ENCODE measurements at places on chromosomes 13 and 19.
A peak's percentile ranks its signal among the peaks of the same experiment; 100 is the strongest.

DNA sequence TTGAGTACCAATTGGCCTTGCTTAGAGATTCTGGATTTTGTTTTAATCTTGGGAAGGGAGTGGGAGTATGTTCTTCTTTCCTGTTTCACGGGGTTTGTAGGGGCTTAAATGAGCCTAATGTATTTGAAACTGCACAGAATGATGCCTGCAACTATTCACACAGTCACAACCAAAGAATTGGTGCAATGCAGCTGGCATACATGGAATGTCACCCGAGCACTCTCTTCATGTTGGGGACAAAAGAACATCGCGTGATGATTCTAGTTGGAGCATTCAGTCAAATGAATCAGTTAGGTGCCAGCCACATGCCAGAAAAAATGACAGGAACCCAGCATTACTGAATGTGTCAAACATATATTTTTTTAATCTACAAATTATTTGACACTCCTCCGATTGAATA lies 22.1 kb downstream of the STARD13 start:
- no peak for DNase-seq

GRCh38 chr13:113422807-113423519 lies 30.3 kb downstream of the ADPRHL1 start:
- no peak for DNase-seq

DNA sequence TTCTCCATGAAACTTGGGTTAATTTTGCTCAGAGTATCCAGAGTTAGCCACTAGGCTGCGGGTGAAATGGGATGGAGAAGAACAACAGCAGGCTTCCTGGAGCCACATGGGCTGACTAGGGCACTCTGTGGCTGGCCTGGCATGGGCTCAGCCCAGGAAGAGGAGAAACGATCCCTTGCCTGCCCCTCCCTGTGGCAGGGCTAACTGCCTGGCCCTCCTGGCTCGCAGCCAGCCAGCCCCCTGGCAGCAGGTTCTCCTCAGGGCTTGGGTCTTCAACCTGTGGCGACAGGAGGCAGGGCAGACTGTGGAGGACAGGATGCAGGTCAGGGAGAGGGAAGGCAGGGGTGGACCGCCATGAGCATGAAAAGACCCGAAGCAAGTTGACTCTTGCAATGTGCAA lies 78.7 kb upstream of the GPR183 start:
- no peak for DNase-seq

DNA sequence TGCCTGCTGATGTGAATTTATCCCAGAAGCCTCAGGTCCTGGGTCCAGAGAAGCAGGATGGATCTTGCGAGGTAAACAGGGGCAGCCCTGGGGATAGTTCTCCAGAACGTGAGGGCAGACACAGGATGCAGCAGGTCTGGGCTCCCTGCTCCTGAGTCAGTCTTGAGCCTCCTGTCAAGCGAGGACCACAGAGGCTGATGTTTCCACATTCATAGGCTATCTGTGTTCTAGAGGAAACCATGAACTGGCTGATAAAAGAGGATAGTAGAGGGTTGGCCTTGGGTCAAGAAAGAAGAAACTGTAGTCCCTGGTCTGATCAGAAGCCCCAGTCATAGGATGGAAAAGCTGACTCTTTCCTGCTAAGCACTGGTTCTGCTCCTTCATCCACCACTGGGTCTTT lies 2.2 kb downstream of the ZNF175 start:
- DNase-seq = no peak

DNA sequence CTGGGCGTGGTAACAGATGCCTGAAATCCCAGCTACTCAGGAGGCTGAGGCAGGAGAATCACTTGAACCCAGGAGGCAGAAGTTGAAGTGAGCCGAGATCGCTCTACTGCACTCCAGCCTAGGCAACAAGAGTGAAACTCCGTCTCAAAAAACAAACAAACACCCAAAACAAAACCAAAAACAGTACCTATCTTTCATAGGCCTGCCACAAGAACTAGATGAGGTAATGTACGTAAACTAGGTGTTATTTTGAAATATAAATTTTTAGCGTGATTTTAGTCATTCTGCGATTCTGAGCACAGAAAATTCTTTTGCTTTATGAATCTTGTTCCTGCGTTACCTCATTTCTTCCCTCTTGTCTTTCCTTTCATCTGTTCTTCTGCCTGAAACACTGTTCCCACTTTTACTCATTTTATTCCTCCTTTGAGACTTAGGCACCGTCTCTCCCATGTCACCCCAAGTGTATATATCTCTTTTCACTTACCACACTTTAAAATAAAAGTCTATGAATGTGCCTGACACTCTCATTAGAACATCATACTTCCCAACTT lies 238.2 kb upstream of the HTR2A start:
- no peak for DNase-seq

- DNase-seq = peak; percentile 21
Observed at GRCh38 chr19:49746206-49746958, 16.7 kb downstream of the TSKS start.

DNA sequence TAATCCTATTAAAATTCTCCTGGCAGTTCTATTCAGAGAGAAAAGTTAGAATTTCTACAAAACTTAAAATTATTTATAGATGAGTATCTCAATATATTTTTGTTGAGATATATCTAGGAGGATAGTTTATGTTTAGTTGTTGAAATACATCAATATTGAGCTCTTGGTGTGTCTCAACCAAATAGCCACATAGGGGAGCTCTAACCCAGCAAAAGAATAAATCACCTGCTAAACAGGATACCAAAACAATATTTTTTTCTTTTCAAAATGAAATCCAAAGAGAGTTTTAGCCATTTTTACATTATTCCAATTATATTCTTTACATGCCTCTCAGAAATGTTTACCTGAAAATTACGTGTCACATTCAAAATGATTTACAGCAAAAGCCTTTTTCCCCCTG lies 954.7 kb downstream of the SLITRK6 start:
- no peak for DNase-seq

DNA sequence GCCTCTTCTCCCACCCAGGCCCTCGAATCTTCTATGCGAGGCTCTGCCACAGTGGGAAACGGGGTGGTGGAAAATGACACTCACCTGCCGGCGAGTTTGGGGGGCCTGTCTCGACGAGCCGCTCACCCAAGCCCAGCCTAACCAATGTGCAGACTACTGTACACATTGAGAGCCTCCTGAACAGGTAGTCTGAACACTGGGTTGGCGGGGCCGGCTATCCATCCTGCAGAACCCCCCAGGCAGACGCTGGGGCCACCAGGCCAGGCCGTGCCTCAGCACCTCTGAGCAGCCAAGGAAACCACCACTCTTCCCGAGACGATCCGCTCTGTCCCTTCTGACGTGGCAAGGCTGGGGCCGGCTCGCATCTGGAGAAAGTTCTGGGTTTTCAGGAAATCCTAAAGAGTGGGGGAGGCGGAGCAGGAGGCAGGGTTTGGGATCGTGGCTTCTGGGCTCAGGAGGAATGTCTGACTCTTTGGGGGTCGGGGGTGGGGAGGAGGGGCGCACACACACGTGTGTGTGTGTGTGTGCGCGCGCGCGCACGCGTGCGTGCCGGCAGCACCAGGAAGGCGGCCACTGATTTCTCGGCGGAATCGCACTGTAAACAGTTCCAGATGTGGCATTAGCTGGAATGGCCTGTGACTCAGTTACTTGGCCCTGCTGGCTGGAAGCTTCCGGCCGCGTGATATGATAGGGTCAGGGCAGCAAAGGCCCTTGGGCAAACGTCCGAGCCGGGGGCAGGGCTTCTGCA lies 18.5 kb downstream of the TMED1 start:
- DNase-seq = no peak

- DNase-seq = no peak
Observed at GRCh38 chr19:49814010-49814409, 918 bp upstream of the FUZ start.

GRCh38 chr19:6417713-6418561 lies 6.7 kb downstream of the KHSRP start:
- DNase-seq = no peak

DNA sequence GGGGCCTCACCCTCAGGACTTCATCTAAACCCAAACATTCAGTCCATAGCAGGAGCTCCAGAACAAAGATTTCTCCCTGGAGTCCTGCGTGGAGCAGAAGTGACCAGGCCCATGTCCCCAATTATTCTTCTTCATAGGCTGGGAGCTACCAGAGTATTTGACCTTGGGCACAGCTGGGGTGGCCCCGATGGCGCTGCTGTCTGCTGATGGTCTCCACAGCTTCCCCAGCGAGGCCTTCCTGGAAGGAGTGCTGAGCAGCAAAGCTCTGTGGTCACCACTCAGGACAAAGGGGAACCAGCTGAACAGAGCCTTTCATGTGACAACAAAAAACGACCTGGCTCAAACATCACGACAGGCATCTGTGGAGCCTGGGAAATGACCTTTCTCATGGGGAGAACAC lies 62.7 kb upstream of the ARGLU1 start:
- no peak for DNase-seq

- DNase-seq = no peak
Observed at GRCh38 chr19:8054169-8054568, 1.6 kb downstream of the CCL25 start.

GRCh38 chr13:41054212-41054877 lies 7.0 kb upstream of the WBP4 start:
- peak; percentile 29 for DNase-seq

DNA sequence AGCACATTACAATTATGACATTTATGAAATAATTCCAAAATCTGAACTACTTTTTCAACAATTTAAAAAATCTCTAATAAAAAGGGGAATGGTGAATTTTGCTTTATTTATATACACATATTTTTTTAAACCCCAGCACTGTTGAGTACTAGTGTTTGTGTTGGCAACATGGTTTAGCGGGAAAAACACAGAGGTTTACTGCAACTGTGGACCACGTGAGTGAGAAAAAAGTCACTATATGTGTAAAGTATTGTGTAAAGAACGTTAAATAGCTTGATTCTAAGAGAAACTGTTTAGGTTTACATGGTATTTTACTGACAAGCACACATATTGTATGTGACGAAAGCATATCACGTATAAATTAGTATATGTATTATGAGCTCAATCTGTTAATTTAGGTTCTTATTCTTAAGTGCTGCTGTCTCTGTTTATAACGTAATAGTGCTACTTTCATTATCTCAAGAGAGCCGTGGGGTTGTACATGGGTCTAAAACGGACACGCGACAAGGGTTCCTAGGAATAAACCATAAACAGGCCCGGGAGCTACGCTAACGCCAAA lies 617 bp downstream of the SKA3 start:
- DNase-seq = no peak

- peak; percentile 37 for DNase-seq
Observed at GRCh38 chr19:11382898-11383705, 1.0 kb downstream of the EPOR start.

DNA sequence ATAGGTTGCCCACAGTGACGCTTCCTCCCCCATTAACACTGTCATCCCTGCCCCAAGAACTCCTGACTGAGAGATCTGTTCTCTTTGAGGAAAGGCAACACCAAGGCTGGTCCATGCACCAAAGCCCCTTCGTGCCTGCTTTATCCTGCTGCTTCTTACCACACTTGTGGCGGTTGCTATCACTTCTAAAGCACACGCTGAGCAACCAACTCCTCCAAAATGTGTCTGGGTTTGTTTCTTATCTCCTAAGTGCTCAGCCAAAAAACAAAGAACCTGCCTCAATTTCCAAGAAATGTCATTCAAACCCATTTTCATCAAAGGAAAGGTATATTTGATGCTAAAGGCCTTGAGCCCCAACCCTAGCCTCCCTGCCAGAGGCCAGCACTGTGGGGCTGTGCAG lies 14.6 kb downstream of the ATP7B start:
- no peak for DNase-seq

GRCh38 chr19:7868671-7869452 lies 5.3 kb downstream of the PRR36 start:
- DNase-seq = peak; percentile 81

DNA sequence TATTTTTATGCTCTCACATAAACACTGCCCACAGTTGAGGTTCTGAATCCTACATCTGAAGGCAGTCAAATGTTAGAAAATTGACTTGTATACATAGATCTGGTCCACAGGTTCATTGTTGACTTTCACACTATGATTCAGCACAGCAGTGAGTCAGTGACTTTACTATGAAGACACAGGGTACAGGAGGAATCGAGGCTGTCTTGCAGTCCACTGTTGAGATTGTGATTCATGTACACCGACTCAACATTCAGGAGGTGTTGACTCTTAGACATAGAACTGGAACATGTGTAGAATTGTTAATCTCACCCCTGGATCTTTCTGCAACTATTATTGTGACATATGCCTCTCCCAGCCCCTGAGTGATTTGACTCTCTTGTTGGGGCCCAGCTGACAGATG lies 74.3 kb upstream of the ZNF43 start:
- DNase-seq = no peak

DNA sequence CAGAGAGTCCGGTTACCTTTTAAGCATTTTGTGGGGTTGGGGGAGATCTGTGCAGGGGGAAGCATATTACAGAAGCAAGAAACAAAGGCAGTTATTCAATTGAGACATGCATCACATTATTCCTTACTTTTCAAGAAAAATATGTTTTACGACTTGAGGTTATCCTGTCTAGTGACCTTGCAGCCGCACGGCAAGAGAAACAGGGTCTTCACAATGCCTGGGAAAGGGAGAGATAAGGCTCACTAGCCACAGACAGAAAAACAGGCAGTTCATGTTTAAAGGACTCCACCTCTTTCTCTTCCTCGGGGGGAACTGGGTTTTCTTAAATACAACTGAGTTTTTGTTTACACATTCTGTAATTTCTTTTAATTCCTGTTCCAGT lies 536 bp upstream of the NCR1 start:
- DNase-seq = no peak

GRCh38 chr13:82305588-82305987 lies 1576.7 kb downstream of the SLITRK1 start:
- no peak for DNase-seq

GRCh38 chr13:25147638-25148401 lies 24.3 kb downstream of the AMER2 start:
- DNase-seq = no peak

DNA sequence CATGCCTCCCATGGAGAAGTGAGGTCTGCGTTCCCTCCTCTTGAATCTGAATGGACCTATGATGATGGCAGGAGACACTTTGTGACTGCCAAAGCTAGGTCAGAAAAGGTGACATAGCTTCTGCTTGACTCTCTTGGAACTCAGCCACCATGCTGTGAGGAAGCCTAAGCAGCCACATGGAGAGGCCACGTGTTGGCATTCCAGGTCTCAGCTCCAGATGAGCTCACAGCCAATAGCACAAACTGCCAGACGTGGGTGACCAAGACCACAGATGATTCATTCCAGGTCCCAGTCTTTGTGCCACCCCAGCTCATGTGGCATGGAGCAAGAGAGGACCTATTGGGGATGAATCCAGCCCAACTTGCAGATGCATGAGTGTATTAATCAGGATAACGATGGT lies 8.7 kb upstream of the GGACT start:
- DNase-seq = no peak

- no peak for DNase-seq
Observed at GRCh38 chr19:6800991-6801484, 28.5 kb downstream of the VAV1 start.

DNA sequence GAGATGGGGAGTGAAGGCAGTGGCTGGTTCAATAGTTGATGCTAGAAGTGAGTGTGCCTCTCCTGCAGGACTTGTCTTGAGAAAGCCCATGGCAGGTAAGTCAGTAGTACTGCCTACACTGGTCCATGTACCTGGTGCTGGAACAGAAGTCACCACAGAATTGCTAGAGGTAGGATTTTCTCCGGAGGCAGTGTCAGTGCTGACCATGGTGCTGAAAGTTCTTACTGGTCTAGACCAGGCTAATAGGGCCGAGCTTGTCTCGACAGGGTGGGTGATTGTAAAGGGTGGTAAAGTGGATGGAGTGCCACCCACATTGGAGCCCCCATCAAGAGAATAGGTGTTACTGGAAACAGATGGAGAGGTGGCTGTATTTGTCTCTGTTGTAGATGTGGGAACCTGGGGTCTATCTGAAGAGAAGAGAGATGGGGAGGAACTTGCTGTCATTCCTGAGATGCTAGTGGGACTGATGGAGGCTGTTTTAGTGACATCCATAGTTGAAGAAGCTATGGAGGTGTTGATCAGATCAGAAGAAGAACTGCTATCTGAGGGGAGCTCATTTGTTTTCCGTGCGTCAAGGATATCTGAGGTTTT lies 36.6 kb downstream of the MUC16 start:
- DNase-seq = no peak

Data from central memory CD8-positive, alpha-beta T cell (primary cell).